ENCODE measurements at places on chromosomes 1 and 21. TPM values are rescaled to one million over a fixed set of nuclear protein-coding genes. Genes with fewer than 3 reads are reported as not detected.

SH2D5 gene
- total RNA-seq: 0.32 TPM

PMF1 gene
- total RNA-seq: 108 TPM

MMP23B gene
- total RNA-seq: 0.77 TPM

CRNN gene
- not detected for total RNA-seq

FCRL6 gene
- total RNA-seq: not detected

RBP7 gene
- not detected for total RNA-seq

DNA sequence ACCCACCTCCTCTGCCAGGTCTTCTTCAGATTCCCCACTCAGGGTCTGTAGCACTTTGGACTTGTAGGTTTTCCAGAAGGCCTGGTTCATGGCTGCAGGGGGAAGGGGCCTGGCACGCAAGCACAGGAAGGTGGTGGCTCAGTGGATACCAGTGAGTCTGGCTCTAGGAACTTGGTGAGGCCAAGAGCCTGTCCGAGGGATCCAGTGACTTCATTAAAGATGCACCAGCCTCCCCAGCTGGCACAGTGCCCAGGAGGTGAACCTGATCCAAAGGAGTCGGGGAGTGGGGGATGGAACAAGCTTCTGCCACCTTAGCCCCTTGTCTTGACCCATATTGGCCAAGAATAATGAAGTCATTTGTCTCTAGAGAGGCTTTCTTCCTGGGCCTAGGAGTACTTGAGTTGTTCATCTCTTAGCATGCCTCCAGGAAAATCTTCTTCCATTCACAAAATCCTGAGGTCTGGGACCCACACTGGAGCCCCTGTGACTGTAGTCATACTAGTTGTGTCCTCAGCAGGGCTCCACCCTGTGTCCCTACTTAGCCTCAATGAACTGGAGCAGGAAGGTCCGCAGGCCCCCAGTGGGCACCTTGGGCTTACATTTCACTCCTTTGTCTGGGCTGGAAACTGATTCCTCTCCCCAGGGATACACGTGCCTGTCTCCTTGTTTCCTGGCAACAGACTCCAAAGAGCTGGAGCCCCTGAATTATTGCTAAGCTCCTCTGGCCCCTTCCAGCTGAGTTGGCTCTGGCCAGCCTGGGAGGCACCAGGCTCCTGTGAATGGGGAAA, at the start of gene C1orf232:
C1orf232 (minus strand) TSS at position 554 of the 788 bp plus-strand sequence; CDS start at position 90, 464 bp downstream.
- H3K4me3 ChIP-seq: peak within 1 kb of the TSS; percentile 95
- peaks cover 14% of the 10 kb centered on the region for H3K4me1 ChIP-seq
- DNase-seq: no peak

GRCh38 chr21:18164483-18164882, 80.2 kb upstream of the CHODL start:
- H3K27me3 ChIP-seq: no peaks in the 10 kb centered on the region
- DNase-seq: no peak
- no peaks in the 10 kb centered on the region for H3K4me1 ChIP-seq

DNA sequence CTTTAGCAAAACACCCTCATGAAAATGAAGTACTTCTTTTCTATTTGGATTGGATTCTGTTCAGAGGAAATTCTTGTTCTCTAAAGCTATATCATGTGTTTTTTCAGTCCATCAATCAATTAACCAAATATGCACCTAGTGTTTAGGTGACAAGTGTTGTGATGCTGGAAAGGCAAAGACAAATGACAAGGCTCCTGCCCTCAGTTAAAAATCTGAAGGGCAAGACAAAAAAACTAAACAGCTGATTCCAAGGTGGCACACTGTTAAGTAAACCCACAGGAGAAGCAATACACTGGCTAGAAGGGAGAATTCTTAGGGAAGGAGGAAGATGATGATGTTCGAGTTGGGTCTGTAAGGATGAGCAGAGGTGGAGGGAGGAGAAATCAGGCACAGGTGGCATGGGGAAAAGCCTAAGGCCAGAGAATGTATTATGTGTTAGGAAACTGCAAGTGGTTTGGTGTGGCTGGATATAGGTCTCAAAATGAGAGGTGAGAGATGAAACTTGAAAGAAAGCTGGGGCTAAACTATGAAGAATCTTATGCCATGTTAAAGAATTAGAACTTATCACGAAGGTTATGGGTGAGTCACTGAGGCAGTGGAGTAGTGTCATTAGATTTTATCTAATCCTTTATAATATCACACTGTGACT, 51.8 kb upstream of the GFI1 start:
- peak overlapping the region; percentile 98 for H3K27ac ChIP-seq
- peaks cover 87% of the 10 kb centered on the region for H3K4me1 ChIP-seq
- peak; percentile 53 for DNase-seq

DNA sequence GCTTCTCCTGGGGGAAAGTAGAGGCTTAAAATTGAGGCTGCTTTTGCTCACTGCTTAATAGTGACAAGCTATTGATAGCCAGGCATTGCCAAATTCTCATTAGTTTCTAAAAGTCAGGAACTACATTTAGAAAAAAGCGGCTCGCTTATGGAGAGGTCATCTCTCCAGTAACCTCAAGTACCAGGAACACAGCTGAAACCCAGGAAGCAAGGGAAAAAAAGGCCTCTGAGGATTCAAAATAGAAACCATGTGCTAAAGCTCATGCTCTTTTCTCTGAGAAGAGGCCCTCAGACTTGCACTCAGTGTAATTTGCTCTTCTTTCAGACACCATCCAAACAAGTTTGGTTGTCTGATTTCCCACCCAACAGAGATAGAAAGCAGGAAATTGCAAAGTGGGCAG, 261.4 kb upstream of the USP25 start:
- H3K4me3 ChIP-seq: no peak overlapping the region
- no peak for DNase-seq
- H3K4me1 ChIP-seq: no peaks in the 10 kb centered on the region
- H3K27me3 ChIP-seq: peaks cover 6% of the 10 kb centered on the region

DNA sequence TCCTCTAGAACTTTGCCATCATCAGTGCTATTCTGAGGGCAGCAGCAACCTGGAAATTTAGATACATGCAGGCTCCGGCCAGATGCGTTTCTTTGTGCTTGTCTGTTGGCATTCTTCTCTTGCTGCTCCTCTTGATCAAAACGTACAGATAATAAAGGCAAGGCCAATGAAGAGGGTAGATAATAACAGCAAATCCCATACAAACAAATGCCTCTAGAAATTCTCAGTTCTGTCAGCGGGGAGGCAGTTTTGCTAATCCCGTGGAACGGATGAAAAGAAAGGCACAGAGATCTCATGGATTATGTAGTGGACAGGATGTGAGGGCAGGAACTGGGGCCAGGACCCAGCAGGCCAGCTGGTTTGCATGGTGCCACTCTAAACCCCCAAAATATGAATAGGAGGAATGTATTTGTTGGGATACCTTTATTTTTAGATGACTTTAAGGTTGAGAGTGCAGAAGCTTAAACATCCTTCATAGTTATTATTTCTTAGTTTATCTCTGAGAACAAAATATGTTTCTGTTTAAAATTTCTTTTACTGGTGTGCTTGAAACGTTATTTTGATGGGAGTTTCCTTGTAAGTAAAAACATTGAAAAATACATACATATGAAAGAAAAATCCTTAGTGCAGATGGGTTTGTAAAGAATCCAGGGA, 1.5 kb downstream of the ITSN1 start:
- peaks cover 21% of the 10 kb centered on the region for H3K4me1 ChIP-seq
- no peaks in the 10 kb centered on the region for H3K36me3 ChIP-seq
- DNase-seq: peak; percentile 7
- H3K27ac ChIP-seq: no peak overlapping the region
- peak overlapping the region; percentile 79 for H3K4me3 ChIP-seq
- H3K27me3 ChIP-seq: peaks cover 10% of the 10 kb centered on the region

DNA sequence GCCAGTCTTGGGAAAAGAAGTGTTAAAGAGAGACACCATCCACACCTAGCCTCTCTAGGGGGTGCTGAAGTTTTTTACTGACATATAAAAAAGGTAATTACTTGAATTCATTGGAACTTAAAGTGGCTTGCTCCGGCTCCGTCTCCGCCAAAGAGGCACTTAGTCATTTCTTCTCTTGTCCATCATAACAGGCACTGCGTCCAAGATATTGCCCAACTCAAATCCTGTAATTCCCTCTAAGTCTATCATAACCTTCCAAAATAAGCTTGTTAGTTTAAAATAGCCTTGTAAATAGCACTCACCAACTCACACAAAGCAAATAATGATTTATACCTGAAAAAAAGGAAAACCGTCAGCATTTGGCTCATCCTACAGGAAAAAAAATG, 160.5 kb downstream of the ZBTB18 start:
- H3K4me3 ChIP-seq: no peak overlapping the region
- no peak overlapping the region for H3K27ac ChIP-seq
- no peaks in the 10 kb centered on the region for H3K27me3 ChIP-seq
- no peak for DNase-seq
- no peaks in the 10 kb centered on the region for H3K36me3 ChIP-seq

DNA sequence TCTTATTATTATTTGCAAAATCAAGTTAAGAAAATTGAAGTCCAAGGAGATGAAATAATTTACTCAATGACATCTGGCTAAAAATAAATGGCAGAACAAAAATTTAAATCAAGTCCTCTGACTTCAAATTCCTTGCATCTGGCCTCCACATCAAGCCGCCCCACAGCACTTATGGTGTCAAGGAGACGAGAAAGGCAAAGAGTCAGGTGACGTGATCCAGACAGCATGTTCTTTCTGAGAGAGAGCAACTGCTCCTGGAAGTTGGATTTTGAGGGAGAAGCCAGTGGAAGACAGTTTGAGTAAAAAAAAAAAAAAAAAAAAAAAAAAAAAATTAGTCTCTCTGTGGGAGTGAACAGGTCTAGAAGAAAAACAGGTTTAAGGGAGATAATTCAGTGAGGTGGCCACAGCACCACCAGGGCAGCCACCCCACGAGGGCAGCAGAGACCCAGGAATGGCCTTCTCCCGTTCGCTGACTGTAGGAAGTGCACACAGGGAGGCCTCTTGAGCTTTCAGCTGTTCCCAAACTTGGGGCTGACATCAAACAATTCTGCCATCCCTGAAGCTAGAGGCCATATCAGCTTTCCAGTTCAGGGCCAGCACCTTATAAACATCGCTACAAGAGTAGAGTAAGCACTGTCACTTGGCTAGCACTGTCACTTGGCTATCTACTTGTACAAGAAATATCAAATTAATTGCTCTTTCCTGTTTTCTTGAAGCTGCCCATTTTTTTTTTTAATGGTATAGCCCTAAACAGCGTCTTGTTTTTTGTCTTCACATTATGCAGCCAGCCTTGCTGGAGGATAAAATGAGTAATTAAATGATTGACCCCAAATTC, 7.8 kb downstream of the C1orf162 start:
- no peak overlapping the region for H3K4me3 ChIP-seq
- peak; percentile 83 for DNase-seq
- H3K36me3 ChIP-seq: peaks cover 12% of the 10 kb centered on the region
- no peak overlapping the region for H3K27ac ChIP-seq
- H3K4me1 ChIP-seq: peaks cover 24% of the 10 kb centered on the region

DNA sequence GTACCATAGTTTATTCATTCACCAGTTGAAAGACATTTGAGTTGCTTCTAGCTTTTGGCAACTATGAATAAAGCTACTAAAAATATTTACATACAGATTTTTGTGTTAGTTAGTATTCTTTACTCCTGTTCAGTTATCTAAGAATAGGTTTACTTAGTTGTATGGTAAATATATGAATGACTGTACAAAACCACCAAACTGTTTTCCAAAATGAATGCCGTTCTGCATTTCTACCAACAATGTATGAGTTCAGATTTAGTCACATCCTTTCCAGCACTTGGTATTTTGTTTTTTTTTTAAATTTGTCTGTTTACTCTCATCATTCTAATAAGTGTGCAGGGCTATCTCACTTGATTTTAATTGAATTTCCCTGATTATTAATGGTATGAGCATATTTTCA, 3.4 kb upstream of the KIFAP3 start:
- H3K27me3 ChIP-seq: no peaks in the 10 kb centered on the region
- H3K27ac ChIP-seq: no peak overlapping the region
- DNase-seq: no peak
- H3K4me1 ChIP-seq: peaks cover 18% of the 10 kb centered on the region

GRCh38 chr1:118404024-118404423, 219.0 kb upstream of the SPAG17 start:
- H3K36me3 ChIP-seq: no peaks in the 10 kb centered on the region
- no peaks in the 10 kb centered on the region for H3K27me3 ChIP-seq
- no peak for DNase-seq
- no peak overlapping the region for H3K27ac ChIP-seq
